ENCODE measurements at places on chromosomes 5 and 9. TPM values are rescaled to one million over a fixed set of nuclear protein-coding genes. Genes with fewer than 3 reads are reported as not detected.

DNA sequence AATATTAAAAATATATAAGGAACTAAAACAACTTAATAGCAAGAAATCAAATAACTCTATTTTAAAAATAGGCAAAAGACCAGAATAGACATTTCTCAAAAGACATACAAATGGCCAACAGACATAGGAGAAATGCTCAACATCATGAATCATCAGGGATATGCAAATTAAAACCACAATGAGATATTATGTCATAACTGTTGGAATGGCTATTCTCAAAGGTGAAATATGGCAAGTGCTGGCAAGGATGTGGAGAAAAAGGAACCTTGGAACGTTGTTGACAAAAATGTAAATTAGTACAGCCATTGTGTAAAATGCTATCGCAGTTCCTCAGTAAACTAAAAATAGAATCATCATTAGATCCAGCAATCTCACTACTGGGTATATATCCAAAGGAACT is 468.5 kb downstream of the NFIB start:
- no peak for DNase-seq

DNA sequence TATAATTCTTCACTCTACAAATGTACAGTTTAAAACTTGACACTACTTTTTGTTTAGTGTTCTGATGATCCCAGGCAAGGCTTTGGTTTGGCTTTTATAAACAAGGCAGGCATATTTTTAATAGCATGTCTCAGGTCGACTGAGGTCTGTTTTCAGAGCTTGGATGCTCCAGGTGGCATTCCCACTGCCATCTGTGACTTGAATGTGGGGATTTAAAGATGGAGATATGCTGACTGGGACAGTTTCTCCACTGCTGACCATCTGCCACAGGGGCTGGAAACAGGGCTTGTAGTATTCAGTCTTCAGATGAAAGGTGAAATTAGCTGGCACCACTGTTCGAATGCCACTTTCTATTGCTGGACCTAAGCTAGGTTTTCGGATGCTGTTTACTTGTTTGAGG is 1266.2 kb upstream of the CDH18 start:
- DNase-seq, result no peak

GRCh38 chr9:135990468-135991429 is 29.6 kb upstream of the UBAC1 start:
- peak; percentile 23 for DNase-seq

DNA sequence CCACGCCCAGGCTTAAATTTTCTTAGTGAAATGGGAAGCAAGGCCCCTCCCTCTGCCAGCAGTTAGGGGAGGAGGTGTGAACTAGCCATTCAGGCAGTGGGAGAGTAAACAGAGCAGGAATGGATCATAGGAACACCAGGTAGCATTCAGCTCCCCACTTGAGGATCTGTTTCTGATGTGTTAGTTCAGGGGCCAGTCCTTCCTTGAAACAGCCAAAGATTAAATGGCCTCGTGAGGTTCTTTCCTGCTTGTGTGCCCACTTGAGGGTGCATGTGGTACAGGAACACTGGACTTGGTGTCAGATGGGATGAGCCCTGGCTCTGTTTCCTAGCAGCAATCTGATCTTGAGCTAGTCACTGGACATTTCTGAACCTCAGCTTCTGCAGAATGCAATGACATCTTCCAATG is 21.2 kb downstream of the FAXDC2 start:
- DNase-seq, result no peak

- DNase-seq, result no peak
These were observed 847.0 kb downstream of the TLE1 start for GRCh38 chr9:80842389-80842788.

- no peak for DNase-seq
These were observed 218.3 kb downstream of the ADAMTSL1 start for GRCh38 chr9:18692268-18692667.

GRCh38 chr9:91131433-91131839 is 230.3 kb downstream of the AUH start:
- peak; percentile 70 for DNase-seq

GRCh38 chr9:124342776-124343485 is 72.3 kb downstream of the PSMB7 start:
- DNase-seq, result no peak

DNA sequence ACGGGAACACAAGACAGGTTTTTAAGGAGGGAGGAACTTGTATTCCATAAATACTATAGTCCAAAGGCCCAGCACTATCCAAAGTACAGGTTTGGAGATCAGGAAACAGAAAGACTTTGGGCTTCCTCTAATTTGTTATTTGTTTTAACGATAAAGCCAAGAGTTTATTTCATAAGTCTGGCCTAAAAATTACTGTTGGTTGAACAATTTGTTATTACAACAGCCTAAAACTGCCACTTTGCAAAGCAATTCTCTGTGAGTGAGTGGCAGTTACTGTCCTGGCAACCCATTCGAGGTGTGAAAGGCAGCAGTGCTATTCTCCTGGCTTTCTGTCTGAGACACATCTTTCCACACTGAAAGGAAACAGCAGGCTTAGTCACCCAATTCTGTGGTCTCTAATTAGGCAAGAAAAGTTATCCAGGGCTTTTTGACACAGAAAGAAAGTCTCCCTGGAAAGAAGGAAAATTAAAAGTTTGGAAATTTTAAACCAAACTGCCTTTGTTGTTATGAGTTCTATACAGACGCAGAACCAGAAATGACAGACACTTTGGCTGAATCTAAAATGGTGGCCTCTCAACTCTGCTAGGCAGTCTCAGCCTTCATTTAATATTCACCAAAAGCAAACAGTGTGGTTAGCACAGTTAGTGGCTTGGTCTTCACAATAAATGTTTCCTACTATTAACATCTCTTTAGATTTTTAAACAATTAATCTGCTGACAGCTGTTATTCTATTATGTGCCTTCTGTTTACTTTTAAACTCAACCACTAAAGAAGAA is 33.9 kb downstream of the PSMB7 start:
- DNase-seq, result no peak

MAST4 gene
- 41.7 TPM for total RNA-seq

SPATA9 gene
- total RNA-seq, result not detected

LURAP1L gene
- not detected for total RNA-seq

CSF1R gene
- total RNA-seq, result not detected

FAM169A gene
- 6.1 TPM for total RNA-seq

Data from activated naive CD4-positive, alpha-beta T cell treated with anti-CD3 and anti-CD28 coated beads, Interleukin-2, amount 50 U/mL, for 72 hours (primary cell).